ENCODE measurements at places on chromosomes 4 and X.

- no peak for DNase-seq
These were observed 150.0 kb downstream of the SPRY1 start for GRCh38 chr4:123546573-123547060.

DNA sequence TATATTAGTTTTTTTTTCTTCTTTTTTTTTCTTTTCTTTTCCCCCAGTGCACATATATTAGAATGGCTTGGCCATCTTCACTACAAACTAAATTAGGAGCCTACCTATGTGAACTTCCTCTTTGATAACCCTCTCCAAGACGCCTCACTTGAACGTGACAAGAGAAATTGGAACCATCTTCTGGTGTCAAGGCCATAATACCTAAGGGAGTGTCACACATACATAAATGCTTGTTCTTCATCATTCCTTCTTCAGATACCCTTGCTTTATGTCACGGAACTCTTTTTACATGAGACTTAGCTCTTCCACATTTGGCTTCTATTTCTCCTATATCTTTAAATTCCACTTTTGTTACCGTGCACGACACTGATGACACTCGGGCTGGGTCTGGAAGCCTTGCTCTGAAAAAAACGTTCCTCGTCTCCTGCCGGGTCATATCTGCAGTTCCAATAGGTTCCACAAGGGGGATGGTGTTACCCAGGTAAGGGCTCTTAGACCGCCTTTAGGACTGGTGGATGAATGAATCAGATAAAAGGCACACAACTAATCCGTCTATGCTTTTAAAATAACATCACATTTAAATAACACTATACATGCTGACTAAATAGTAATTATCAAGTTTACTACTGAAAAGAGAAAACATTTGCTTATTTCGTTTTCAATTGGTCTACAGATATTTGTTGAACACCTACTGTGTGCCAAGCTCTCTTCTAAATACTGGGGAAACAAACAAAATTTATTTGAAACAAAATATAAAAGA lies 19.9 kb downstream of the DGAT2L6 start:
- DNase-seq = peak; percentile 25

GRCh38 chrX:48971249-48972219 lies at the start of gene KCND1:
TSS of gene KCND1 (minus strand) at chrX:48971844. CDS start at chrX:48970271, 1,573 bp downstream.
- no peak for DNase-seq

DNA sequence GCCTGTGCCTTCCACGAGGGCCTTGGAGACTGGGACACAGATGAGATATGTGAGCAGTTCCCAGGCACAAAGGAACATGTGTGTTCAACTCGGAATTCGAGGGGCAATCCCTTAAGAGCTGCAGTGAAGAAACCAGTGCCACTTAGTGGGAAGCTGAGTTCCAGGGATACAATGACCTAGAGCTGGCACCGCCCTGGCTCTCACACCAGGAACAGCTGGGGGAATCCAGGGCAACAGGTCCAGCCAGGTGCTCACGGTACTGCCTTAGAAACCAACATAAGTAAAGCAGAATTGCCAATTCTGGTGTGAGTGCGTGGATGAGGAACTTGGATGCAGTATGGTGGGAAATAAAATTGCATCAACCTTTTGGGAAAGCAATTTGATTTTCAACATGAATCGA lies 122.9 kb downstream of the AFAP1 start:
- DNase-seq = no peak

- DNase-seq = no peak
These were observed 59.8 kb upstream of the PDE5A start for GRCh38 chr4:119688446-119688845.

Measured in activated T-helper 2 cell treated with anti-CD3 and anti-CD28 coated beads, Interferon-gamma antibody, Interleukin-2, Interleukin-4, amounts not matched to agents 10 μg/mL and 5 μg/mL and 100 μg/mL, durations not matched to agents 14 hours and 24 hours and 36 hours (primary cell).